ENCODE measurements at places on chromosomes 12 and 14. TPM values are rescaled to one million over a fixed set of nuclear protein-coding genes. Genes with fewer than 3 reads are reported as not detected.

DNA sequence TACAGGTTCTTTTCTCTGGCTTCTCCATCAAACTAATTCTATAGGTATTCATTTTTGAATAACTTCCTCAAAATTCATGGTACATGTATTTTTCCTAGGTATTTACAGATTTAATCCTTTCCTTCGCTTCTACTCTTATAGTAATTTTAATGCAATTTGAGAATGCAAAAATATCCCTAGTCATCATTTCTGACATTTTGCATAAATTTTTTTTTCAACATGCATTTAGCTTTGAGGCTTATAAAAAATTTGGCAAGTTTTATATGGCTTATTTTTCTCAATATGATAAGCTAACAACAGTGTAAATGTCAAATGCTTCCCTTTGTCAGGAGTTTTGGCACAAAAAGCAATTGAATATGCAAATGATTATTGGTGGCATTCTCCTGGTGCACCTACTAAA, 872.6 kb downstream of the FLRT2 start:
- DNase-seq: no peak

DNA sequence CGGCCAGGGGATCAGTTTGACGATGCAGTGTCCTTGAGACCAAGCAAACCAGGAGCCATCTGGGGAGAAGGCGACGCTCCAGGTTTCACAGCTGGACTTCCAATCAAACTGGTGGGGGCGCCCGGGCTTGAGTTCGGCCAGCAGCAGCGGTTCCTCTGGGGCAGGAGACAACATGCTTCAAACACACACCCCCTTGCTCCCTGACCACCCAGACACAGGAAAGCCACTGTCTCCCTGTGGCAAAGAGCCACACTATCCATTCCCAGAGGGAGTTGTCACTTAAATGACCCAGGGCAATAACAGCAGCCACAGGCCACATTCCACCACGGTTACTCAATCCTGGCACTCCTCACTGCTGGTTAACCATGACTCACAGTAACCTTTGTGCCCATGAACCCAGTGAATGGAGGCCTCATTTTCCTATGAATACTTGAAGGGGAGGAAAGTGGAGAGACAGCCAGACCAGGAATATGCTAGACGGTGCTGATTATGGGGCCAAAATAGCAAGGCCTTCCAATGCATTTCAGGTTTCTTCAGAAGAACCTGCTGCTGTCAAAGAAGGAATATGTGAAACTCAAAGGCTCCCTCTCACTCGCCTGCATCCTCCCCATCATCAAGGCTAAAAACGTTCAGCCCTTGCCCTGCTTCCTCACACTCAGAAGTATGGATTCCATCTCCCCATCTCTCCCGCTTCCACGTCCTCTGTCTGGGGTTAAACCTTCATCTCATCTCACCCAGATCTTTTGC, 8.5 kb downstream of the WSB2 start:
- DNase-seq: peak; percentile 75

DNA sequence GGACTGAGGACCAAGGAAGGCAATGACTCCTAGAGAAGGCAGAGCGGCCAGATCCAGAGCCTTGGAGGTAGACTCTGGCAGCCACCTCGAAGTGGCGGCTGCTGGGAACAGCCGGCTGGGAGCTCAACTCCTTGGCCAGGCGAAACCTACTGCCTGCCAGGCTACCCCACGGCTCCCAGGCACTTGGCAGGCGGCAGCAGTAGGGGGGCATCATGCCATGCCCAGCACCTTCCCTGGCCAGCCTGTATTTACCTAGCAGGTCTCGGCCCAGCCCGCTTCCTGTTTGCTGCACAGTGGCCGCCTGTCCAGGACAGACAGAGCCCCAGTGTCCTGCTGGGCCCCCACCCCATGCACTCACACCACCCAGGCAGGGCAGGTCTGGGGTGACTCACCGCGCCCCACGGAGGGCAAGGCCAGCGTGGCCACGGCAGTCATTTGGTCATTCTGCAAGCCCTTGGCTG, 10.2 kb downstream of the TRPV4 start:
- DNase-seq: peak; percentile 66

DNA sequence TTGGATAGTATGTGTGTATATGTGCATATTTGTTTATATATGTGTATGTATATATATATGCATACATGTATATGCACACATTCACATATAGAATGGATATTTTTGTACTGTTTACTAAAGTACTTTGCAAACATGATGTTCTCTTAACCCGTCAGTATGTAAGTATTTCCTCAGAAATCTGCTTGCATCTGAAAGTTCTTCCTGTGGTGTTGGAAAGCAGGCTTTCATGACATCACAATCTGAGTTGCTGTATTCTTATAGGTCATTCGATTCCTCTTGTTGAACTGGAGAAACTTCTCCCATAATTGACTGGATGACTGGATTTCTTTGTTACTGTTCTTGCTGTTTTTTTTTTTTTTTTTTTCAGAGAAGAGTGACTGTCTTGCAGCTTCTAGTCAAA, 29.1 kb downstream of the GABARAPL1 start:
- DNase-seq: no peak

- DNase-seq: no peak
Measured at GRCh38 chr12:5923043-5923605, 21.9 kb downstream of the ANO2 start.

- DNase-seq: no peak
Measured at GRCh38 chr14:80560800-80561657, 349.7 kb upstream of the DIO2 start.

DNA sequence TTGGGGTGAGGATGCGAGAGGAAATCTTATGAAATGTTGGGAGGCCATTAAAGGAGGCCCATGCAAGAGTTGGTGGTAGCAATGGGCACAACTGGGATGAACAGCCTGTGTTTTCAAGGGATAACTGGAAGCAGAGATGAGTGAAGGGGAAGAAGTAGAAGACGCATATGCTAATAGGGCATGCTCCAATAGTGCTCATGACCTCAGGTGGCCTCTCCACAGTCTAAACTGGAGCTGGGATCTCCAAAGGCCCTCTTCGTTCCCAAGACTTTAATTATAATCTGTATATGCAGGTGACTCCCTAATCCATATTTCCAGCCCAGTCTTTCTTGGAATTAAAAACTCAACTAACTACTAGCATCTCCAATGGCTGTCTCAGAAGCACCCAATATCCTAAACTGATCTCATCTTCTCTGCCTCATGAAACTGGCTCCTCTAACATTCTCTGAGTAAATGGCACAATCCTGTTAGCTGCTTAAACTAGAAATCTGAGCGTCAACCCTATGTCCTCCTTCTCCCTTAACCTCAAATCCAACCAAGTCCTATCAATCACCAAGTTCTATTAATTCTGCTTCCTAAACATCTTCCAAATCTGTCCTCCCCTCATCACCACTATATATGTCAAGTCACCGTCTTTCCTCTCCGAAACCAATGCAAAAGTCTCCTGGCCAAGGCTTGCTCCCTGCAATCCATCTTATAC, 2.8 kb upstream of the AJUBA start:
- no peak for DNase-seq

DNA sequence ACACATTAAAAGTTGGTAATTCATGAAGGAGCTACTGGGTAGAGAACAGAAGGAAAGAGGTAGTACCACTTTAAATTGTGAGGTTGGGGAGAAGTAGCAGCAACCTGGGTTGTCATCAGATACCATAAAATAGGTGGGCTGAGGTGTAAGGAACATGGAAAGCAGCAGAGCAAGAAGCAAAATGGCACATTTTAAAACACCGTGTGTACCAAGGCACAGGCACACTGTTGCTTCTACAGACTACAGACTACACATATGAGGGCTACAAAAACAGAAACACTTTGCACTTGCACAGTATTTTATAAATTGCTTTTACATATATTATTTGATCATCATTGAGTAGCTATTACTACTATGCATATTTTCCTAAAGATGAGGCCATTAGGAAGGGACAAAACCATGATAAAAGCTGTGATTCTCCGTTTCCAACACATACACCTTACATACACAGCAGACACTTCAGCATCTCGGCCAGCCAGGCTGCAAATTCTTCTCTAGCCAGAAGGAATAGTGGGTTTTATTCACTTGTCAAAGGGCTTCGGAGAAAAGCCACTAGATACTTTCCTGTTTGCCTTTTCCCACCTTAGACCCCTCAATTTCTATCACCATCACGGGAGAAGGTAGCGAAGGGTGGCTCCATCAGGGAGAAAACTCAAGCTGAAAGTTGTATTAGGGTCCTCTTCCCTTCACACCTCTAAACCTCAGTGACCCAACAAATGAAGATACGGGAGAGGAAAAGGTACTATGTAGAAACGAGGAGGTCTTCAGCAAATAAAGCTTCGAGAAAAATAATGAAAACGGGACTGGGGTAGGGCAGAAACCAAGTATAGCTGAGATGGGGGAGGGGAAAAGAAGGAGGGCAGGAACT, 1.6 kb downstream of the PYM1 start:
- no peak for DNase-seq

- no peak for DNase-seq
Measured at GRCh38 chr14:26730929-26731618, 133.2 kb upstream of the NOVA1 start.

GRCh38 chr12:8692573-8692972, 5.2 kb upstream of the RIMKLB start:
- no peak for DNase-seq

- no peak for DNase-seq
Measured at GRCh38 chr12:96327346-96327745, 72.9 kb downstream of the CDK17 start.

GRCh38 chr12:19896041-19896440, 456.7 kb downstream of the AEBP2 start:
- DNase-seq: no peak

GRCh38 chr14:69428289-69428998, 30.0 kb downstream of the SLC39A9 start:
- no peak for DNase-seq

GRCh38 chr12:28800129-28800528, 348.9 kb upstream of the FAR2 start:
- DNase-seq: no peak

GRCh38 chr12:68290126-68290525, 36.7 kb upstream of the IL22 start:
- DNase-seq: no peak

DNA sequence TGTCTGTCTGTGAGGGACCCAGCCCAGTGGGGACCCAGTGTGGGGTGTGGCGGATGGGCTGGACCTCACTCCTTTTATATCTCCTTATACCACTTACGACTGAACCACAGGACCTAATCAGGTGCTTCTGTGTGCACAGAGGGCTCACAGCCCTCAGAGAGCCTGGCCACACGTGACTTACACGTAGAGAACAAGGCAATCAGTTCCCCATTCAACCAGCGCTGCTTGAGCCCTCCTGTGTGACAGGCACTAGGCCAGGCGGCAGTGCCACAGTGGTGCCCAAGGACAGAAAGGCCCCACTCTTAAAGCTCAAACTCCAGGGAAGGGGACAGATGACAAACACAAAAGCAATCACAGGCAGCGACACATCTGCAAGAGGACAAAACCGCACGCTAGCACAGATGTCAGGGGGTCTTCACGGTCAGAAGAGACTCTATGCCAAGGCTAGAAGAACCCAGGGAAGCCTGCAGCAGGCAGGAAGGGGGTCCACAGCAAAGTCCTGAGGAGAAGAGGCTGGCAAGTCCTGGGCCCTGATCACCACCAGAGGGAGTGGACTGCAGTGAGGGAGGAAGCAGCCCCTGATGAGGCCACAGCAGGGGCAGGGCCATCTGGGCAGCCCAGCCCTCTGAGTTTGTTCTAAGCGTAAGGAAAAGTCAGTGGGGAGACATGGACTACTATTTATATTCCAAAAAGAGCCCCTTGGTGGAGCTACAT, 39.3 kb downstream of the SETD3 start:
- DNase-seq: no peak

DNA sequence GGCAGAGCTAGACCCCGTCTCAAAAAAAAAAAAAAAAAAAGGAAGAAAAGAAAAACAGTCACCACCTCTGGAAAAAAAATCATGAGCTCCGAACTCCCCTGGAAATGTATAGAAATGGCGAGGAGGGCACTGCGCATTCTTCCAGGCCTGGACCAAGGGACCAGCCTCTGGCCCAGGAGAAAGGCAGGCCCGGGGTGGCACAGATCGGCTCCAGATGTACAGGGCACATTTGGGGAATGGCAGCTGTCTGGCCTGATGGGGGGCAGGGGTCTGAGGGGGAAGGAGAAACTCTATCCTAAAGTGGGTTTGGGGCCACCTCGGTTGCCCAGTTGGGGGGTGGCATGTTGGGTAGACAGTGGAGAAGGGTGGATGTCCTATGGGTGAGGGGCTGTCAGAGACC, 46.0 kb upstream of the EML1 start:
- DNase-seq: no peak

DNA sequence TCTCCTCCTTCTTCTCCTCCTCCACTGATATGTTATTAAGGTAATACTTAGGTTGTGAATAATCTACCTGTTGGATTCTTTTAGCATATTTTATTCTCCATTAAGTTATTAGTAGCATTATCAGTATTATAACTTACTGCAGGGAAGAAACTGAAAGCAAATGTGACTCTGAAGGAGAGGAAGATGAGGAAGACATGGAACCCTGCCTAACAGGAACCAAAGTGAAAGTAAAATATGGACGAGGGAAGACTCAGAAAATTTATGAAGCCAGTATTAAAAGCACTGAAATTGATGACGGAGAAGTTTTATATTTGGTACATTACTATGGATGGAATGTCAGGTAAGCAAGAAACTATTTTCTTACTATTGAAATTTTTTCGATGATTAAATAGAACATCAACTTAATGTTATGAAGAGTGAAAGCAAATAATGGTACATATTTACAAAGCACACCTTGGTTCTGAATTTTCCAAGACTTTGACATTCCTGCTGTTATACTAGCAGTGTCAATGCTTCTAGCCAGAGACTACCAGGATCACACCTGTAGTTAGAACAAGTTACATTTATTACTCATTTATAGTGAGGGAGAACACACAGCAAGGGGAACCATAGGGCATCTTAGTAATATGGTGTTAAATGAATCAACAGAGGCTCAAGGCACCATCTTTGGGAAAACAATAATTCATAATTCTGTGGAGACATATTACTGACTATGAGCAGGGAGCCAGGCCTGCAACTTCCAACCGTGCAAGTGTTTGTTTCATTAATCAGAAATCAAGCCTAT, 42.0 kb upstream of the TOMM20L start:
- no peak for DNase-seq

GRCh38 chr14:75875958-75876357, 105.8 kb downstream of the TGFB3 start:
- no peak for DNase-seq

DNA sequence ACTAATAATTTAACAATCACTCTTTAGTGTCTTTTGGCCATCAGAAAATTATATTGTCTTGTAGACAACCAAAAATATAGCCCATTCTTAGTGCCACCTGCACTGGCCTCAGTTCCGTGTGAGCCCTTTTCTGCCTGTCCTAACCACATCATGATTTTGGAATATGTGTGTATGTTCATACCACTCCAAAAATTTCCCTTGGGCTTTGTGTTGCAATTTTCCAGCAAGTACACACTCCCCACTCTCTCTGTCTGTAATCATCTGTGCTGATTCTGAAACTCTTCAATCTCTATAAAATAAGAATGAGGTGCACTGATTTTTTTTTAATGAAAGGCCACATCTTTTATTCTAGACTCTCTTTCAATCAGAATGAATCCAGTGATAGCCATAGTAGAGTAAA, 196.0 kb downstream of the PIK3C2G start:
- DNase-seq: no peak

- DNase-seq: no peak
Measured at GRCh38 chr12:71958056-71958455, 19.4 kb downstream of the TPH2 start.

GRCh38 chr12:127421614-127422013, 845.4 kb upstream of the TMEM132C start:
- DNase-seq: no peak

GRCh38 chr12:4775936-4776335, 55.7 kb downstream of the GALNT8 start:
- no peak for DNase-seq

KRT79 gene
- total RNA-seq: not detected

RNASE7 gene
- not detected for total RNA-seq

RASSF8 gene
- 22.9 TPM for total RNA-seq

KCNA1 gene
- total RNA-seq: not detected

MORN3 gene
- total RNA-seq: not detected

Measured in left ventricle myocardium superior (tissue), 1 donor.